Brain (organoid and tissue), 16 donors: ENCODE measurements at places on chromosomes 4 and X.

GRCh38 chr4:31946456-31946855 is 1226.3 kb downstream of the PCDH7 start:
- no peak for DNase-seq

DNA sequence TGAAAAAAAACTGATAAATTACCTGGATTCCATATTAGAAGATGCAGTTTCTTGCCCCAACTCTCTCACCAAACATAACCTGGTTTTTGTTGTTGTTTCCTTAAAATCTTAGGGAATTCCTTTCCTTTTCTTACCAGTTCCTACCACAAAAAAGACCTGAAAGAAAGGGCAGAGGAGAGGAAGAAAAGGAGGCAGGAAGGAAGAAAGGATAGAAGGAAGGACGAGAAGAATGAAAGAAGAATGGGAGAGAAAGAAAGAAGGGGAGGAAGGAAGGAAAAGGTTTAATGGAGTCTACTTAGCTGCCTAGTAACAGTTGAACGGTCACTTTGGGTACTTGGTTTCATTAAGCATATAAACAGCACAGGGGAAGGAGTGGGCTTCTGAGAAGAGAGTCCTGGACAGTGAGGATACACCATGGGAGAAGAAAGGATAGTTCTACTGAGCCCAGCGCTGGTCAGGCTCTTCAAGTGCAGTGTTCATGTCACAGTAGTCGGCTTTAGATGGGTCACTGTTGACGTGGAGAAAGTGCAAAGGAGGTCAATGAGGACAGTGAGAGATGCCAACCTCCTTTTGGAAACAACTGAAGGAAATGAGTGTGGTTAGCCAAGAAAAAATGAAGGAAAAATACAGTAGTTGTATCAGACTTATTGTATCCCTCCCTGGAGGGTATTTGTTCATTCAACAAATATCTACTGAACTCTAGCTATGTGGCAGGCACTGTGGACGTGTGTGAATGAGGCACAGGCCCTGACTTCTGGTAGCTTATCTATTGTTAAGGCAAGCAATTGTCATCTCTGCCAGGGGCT is 1.1 kb upstream of the CHIC2 start:
- no peak for DNase-seq

DNA sequence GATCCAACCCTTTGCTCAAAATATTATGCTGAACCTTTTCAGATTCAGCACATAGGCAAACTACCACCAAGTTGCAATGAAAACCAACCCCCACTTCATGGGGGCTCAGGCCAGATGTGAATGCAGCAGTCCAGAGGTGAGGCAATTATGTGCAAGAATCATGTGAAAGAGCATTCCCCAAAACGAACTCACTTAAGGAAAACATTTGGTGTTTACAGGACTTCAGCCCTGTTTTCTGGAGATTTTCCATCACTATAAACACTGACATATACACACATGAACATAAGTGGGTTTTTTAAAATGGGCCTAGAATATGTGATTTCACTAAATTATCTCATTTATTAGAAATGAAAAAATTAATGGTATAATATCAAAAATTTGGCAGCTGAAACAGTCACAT is 31.5 kb downstream of the BMP3 start:
- DNase-seq = no peak

DNA sequence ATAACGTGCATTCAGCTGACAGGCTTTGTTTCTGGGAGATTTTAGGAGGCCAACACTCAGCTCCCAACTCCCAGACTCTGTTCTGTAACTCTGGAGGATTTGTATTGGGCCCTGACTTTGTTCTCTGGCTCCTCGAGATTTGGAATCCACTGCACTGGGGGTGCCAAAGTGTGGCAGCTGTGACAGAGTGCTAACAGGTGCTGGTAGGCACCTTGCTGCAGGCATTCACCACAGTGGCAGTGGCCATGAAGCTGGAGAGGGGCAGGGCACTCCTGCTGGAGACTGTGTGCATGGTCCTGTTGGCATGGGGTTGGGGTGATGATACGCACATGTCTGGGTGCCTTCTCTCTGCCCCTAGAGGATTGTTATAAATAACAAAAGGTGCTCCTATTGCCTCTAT is 1094.9 kb upstream of the SLIT2 start:
- DNase-seq = no peak

- DNase-seq = no peak
These were observed 31.6 kb downstream of the RNF4 start for GRCh38 chr4:2500547-2500946.

GRCh38 chr4:65911720-65912119 is 241.4 kb upstream of the EPHA5 start:
- no peak for DNase-seq

DNA sequence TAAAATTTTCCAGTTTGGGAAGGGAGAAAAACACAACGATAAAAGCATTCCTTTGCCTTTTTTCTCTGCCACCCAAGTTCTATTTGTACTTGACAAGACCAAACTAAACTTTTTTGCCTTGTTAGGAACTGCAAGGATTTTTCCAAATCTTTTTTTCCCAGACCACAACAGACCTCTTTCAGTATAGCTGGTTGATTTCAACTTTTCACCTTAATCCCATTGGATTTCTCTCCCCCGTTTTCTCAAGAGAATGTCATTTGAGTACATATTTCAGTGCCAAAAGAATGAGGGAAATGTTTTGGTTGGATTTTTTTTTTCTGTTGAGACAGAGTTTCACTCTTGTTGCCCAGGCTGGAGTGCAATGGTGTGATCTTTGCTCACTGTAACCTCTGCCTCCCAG is 18.5 kb upstream of the SGMS2 start:
- no peak for DNase-seq

- no peak for DNase-seq
These were observed 597.7 kb upstream of the TENM3 start for GRCh38 chr4:181645489-181645888.

DNA sequence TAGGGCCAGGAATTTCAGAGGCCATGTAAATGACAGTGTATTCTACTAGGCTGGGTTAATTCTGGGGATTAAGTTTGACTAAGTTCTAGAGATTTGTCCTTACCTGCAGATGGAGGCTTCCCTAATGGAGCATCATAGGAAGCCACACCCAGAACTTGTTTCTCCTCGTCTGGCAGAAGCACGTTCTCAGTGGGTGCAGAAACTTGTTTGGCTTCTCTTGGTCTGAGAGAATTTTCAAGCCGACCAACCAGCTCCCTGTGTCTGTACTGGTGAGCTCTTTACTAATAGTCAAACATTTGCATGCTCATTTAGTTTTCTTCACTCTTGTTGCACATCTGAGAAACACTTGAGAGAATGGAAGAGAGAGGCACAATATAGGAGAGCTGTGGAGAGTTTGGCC is 907 bp upstream of the ATP10D start:
- DNase-seq = no peak

DNA sequence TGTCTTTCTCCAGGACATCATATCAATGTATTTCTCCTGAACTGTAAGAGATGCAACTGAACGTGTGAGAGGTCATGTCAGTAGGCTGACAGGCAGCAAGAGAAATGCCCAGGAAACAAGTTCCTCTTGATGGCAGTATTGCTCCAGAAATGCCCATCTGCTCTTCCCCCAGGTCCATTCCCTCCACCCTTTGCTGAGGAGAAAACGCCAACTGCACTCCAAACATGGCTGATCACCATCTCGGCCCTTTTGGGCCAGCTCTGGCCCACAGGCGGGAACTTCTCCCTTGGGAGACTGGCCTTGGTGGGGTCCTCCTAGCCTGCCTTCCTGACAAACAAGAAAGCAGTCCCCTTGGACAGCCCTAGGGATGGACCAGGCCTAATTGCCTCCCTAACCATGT is 276.5 kb upstream of the AGTR2 start:
- DNase-seq = no peak

GRCh38 chrX:38142610-38143009 is 78.1 kb downstream of the SRPX start:
- no peak for DNase-seq

DNA sequence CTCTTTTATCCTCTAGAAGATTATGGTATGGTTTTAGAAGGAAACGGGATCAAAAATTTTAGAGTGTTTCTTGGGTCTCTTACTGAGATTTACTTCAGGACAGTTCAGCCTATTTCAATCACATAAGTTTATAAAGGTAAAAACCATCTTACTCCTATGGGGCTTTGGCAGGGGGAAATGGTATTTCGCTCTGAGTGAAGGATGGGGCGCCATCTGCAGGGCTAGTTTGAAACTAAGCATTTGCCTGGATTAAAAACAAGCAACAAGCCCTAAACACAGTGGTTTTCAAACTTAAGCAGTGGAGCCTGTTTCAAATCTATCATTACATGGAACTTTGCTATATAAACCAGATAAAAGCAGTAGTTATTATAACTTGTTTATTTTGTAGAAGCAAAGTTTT is 361.5 kb upstream of the FMR1 start:
- peak; percentile 31 for DNase-seq

GRCh38 chr4:161225327-161225726 is 938.5 kb downstream of the FSTL5 start:
- DNase-seq = no peak

- no peak for DNase-seq
These were observed 352.5 kb downstream of the GPM6A start for GRCh38 chr4:175459571-175459970.

DNA sequence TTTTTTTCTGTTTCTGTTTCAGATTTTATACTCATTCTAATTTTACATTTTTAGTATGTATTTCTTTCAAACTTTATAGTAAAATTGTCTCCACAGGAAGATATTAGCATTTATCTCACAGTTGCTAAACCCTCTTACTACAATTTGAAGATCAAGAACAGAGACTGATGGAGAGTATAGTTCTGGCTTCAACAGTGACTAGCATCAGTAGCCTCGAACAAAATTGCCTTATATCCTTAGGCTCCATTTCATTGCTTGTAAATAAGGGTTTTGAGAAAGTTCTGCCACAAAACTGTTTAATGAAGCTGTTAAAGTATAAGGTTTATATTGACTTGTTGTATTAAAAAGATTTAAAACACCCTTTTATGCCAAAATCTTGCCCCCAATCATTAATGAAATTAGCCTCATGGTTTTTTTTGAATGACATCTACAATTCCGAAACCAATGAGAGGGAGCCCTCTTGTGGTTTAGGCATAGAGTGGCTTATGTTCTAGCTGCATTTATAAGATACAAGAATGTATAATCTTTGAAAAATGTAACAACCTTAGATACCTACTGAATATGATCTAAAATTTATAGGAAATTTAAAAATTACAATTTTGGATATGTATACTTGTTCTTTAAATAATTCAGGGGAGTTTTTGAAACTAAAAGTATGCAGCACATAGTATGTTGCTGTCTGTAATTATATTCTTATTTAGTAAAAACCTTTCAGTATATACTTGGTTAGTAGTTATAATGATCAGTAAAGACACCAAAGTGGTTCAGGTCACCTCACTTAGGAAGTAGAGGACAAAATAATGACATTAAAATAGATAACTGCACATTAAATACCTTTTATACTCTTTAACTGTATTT is 109.8 kb upstream of the HPGD start:
- peak; percentile 65 for DNase-seq

DNA sequence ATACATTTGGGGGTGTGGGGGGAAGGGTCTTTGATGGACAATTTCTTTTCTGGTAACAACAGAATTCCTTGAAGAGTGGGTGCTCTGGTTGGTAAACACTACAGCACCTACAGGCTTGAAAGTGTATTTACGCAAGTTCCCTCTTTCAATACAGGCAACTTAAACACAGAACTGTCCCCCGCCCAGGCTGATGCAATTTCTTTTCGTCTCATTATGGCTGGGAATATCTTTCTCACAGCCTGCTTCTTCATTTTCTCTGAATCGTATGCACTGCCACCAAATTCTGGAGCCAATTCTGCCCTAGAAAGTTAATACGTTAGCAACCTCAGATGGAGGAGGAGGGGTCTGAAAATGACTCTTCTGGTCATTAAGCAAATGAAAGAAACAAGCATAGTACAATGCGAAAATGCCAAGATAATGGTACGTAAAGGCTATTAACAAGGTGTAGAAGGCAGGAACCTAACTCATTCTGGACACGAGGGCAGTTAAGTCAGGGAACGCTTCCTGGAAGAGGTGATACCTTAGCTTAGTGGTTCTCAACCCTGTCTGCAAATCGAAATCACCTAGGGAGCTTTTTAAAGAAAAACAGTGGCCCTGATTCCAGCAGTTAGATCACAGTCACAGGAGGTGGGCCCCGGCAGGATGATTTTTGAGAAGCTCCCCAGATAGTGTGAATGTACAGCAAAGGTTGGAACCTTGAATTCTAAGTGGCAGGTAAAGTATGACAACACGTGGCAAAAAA is 1.0 kb downstream of the AGA start:
- DNase-seq = no peak

- DNase-seq = no peak
These were observed 160.3 kb downstream of the ANK2 start for GRCh38 chr4:113209652-113210320.

GRCh38 chrX:14124562-14124961 is 94.9 kb upstream of the GEMIN8 start:
- no peak for DNase-seq

DNA sequence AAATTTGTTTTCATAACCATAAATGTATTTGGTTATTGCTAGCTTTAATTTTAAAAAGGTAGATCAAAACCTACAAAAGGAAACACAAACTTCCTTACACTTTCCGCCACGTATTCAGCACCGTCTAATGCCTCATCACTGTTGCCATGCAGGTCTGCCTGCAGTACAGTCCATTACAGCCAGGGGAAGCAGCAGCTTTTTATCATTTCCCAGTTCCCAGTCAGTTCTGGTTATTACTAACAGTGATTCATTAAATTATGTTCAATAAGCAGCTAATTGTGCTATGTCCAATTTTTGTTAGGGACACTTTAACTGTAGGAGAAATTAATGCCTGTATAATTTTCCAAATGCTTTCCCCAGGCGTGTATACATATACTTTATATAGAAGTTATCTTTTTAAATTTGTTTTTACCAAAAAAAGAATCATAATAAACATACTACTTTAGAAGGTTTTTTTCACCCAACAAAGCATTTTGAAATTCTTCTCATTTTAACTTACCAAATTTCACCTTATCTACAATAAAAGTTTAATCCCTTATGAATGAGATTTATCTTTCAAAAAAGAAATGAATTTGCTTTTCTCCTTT is 93.3 kb downstream of the ANXA3 start:
- peak; percentile 56 for DNase-seq

DNA sequence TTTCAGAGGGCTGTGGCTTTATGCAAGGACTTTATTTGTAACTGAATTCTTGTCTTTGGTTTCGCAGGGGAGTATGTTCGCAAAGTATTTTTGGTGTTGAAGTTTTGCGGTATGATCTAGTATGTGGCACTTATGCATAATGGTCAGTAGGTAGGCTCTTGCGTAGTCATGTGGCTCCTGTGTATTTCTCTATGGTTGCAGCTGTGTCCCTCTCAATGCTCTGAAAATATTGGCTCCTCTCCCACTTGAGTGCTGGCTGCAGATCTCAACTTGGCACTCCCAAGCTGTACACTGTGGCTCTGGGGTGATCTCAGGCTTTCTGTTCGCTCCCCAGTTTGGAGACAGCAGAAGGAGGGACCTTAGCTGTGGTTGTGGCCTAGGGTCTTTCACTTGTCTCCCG is 24.8 kb downstream of the ARMCX5 start:
- DNase-seq = no peak
